ENCODE measurements at places on chromosomes 6 and 20. TPM values are rescaled to one million over a fixed set of nuclear protein-coding genes. Genes with fewer than 3 reads are reported as not detected.

DNA sequence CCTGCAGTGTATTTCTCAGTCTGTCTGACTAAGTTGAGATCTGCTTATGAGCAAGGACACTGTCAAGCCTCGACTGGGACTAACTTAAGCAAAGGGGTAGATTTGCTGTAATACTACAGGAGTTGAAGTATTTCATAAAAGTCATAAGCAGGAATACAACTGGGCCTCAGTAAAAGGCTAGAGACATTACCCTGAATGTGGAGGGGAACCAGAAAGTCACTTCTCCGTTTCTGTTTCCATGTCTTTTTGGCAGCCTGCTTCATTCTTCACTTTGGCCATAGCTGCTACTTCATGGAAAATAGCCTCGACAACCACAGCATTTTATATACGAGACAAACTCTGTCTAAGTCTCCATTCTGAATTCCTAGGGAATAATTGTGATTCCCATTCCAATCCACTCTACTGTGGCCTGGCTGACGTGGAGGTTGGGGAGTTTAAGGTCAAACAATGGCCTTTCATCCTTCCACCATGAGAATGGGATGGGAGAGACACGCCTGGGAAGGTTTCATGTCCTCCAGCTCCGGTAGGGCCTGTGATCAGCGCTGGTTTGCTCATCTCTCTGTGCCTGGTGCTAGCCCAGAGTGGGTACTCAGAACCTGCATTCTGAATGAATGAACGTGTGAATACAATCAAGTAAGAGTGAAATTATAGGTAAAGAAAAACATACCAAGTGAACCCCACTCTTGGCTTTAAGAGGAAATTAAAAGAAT, 37.1 kb upstream of the DUSP22 start:
- no peak overlapping the region for H3K27ac ChIP-seq
- no peaks in the 10 kb centered on the region for H3K36me3 ChIP-seq
- peaks cover 9% of the 10 kb centered on the region for H3K4me1 ChIP-seq

DNA sequence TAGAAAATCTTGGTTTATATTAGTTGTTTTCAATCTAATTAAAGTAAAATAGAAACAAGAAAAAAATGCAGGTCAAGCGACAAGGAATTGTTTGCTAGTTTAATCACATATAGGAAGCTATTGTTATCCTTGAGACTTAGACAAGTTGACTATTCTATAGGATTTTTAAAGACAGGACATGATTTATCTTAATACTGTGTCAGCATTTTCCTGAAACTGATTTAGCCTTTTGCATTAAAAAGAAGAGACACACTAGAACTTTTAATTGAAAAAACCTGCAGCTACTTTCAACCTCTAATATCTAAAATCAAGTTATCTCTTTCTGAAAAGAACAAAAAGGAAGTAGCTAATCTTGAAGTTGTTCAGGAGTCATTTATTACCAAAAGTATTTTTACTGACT, 246.2 kb downstream of the PHF3 start:
- no peak overlapping the region for H3K4me3 ChIP-seq
- H3K4me1 ChIP-seq = no peaks in the 10 kb centered on the region
- no peaks in the 10 kb centered on the region for H3K27me3 ChIP-seq
- H3K27ac ChIP-seq = no peak overlapping the region
- H3K36me3 ChIP-seq = no peaks in the 10 kb centered on the region
- DNase-seq = no peak

GRCh38 chr6:16157492-16157891, 28.6 kb downstream of the MYLIP start:
- H3K36me3 ChIP-seq = no peaks in the 10 kb centered on the region
- H3K4me1 ChIP-seq = no peaks in the 10 kb centered on the region
- no peak for DNase-seq
- H3K27me3 ChIP-seq = no peaks in the 10 kb centered on the region

- DNase-seq = no peak
- no peaks in the 10 kb centered on the region for H3K36me3 ChIP-seq
- no peak overlapping the region for H3K4me3 ChIP-seq
- no peaks in the 10 kb centered on the region for H3K4me1 ChIP-seq
- H3K27ac ChIP-seq = no peak overlapping the region
Measured at GRCh38 chr6:133369773-133370272, 128.7 kb downstream of the EYA4 start.

- DNase-seq = no peak
- no peak overlapping the region for H3K27ac ChIP-seq
- no peak overlapping the region for H3K4me3 ChIP-seq
- H3K36me3 ChIP-seq = no peaks in the 10 kb centered on the region
Measured at GRCh38 chr20:19835533-19836222, 77.6 kb downstream of the RIN2 start.

DNA sequence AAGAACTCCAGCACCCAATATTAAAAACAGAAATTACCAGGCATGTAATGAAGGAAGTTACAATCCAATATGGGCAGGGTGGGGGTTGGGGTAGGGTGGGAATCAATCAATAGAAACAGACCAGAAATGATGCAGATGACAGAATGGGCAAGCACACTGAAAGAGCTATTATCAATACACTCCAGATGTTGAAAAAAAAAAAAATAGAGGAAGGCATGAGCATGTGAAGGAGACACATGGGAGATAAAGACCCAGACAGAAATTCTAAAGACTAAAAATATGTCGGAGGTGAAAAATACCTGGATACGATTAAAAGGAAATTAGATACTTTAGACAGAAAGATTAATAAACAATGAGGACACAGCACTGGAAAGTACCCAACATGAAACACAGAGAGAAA, 19.1 kb upstream of the ZC3H12D start:
- H3K27ac ChIP-seq = no peak overlapping the region
- H3K4me3 ChIP-seq = no peak overlapping the region
- no peaks in the 10 kb centered on the region for H3K36me3 ChIP-seq
- no peaks in the 10 kb centered on the region for H3K4me1 ChIP-seq

DNA sequence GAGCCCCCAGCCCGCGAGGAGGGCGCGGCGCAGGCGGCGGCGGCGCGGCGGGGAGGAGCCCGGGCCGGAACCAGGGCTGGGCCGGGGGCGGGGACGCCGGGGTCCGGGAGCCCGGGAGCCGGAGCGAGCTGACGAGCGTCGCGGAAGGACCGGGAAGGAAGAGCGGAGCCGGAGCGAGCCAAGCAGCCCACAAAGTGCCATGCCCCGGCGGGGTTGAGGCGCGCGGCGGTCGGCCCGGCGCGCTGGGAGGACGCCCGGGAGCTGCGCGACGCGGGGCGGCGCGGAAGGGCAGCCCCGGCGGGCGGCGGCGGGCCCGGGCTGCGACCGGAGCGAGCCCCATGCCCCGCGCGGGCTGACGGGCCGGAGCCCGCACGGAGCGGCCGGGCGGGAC, 289 bp downstream of the FOXP4 start:
- no peak for DNase-seq
- H3K36me3 ChIP-seq = no peaks in the 10 kb centered on the region
- peaks cover 28% of the 10 kb centered on the region for H3K4me1 ChIP-seq
- no peaks in the 10 kb centered on the region for H3K27me3 ChIP-seq

DNA sequence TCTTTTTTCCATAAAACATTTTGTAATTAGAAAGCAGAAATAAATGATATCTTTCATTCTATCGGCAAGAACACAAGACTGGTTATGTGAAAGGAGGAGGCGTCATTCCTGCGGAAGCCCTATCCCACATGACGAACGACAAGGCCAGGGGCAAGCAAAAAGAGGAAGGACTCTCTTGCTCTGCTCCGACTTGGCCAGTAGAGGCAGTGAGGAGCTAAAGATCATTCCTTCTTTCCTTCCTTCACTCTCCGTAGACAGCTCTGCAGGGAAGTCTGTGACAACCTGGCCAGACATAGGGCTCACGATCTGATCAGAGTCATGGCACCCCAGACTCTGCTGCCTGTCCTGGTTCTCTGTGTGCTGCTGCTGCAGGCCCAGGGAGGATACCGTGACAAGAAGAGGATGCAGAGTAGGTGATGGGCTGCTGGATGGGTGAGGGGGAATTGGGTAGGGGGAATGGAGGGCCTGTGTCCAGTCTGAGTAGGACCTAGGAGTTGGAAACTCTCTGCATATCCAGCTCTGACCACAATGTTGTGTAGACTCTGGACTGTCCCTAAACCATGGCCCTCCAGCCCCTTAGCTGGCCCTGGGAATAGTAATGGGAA, at the start of gene WFDC10A:
WFDC10A (plus strand) TSS at position 244 of the 605 bp plus-strand sequence; CDS start at position 319, 75 bp downstream.
- no peak within 1 kb of the TSS for H3K27ac ChIP-seq
- DNase-seq = no peak
- no peaks in the 10 kb centered on the region for H3K36me3 ChIP-seq

DNA sequence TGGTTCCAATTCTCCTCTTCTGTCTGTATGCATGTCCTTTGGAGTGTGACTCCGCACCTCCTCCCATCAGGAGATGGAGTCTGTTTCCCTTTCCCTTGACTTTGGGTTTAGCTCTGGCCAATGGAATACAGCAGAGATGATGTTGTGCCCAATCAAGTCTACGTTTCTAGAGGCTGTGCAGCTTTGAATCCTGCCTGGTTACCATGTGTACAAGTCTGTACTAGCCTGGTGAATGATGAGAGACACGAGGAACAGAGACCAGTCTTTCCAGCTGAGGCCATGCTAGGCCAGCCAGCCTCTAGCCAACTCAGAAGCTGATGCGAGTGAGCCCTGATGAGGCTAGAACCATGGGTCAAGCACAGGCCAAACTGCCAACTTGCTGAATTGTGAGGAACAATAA, 83.2 kb downstream of the LAMP5 start:
- no peaks in the 10 kb centered on the region for H3K4me1 ChIP-seq
- H3K36me3 ChIP-seq = no peaks in the 10 kb centered on the region
- no peak overlapping the region for H3K4me3 ChIP-seq
- no peak for DNase-seq
- H3K27me3 ChIP-seq = no peaks in the 10 kb centered on the region
- no peak overlapping the region for H3K27ac ChIP-seq

DNA sequence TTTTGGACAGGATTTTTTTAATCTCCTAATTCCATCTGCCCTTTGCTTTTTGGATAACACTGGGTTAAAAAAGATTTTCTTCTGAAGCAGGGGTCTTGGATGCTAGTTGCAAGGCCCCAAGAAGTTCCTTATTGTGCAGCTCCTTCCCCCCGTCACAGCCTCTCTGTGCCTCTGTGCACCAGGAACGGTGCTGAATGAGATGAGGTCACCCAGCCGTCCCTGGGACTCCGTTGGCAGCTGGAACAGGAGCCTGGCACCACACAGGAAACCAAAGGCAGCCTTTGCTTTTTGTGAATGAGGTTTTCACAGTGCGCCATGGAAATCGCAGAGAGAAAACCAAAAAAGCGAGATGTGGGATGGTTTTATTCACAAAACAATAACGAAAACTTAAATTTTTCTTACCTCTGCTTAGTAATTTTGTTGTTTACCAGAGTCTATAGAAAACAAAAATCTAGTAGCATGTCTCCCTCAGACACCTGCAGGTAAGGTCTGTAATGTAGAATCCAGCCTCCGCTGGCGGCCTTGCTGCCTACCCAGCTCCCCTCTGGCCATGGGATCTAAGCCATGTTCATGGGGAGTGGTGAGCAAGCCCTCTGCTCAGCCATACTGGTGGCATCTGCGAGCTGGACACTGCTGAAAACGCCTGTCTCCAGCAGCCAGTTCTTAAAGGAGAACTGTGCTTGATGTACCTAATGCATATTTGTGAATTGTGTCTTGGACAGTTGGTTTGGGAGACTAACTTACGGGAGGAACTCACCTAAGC, 40.4 kb upstream of the SYNJ2 start:
- no peaks in the 10 kb centered on the region for H3K27me3 ChIP-seq
- H3K4me1 ChIP-seq = no peaks in the 10 kb centered on the region
- H3K27ac ChIP-seq = no peak overlapping the region
- no peak for DNase-seq
- no peak overlapping the region for H3K4me3 ChIP-seq

DNA sequence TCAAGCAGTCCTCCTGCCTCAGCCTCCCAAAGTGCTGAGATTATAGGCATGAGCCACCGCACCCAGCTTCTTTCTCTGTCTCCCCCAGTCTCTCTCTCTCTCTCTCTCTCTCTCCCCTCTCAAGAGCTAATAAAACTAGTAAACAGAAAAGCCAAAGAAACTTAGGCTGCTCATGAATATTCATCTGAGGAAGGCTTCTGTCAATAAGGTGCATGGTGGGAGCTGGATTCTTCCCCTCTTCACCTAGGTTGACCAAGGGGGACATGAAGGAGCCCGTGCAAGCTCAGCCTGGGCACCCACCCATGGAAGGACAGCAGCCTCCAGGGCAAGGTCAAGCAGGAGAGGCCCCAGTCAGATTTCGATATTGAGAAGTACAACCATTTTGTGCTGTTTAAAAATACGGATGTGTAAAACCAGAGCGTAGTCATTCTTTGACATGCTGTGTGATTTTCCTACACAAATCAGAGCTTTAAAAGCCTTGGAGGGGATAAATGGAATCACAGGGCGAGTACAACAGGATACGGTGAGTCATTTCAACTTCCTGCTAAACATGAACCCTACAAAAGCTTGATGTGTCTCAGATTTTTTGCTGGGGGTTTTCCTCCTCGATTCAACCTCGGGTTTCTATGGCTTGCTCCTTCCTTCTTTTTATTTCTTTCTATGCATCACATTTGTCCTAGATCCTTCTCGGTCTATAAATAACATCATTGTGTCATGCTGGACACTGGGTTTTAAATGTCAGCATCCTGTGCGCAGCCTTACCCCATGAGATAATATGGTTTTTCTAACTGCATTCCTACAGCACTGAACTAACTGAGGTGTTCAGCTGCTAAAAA, 368.9 kb upstream of the JARID2 start:
- H3K27me3 ChIP-seq = no peaks in the 10 kb centered on the region
- H3K36me3 ChIP-seq = no peaks in the 10 kb centered on the region
- peaks cover 7% of the 10 kb centered on the region for H3K4me1 ChIP-seq
- no peak overlapping the region for H3K27ac ChIP-seq

GRCh38 chr6:41359617-41360313, 24.4 kb downstream of the NCR2 start:
- peak; percentile 52 for DNase-seq
- no peak overlapping the region for H3K4me3 ChIP-seq
- H3K27ac ChIP-seq = no peak overlapping the region
- no peaks in the 10 kb centered on the region for H3K36me3 ChIP-seq
- no peaks in the 10 kb centered on the region for H3K27me3 ChIP-seq

ACOT8 gene
- 50.6 TPM for total RNA-seq

EYA4 gene
- total RNA-seq = 18.7 TPM

AKAP12 gene
- total RNA-seq = 88.1 TPM

SLC39A7 gene
- 36.3 TPM for total RNA-seq

PTK7 gene
- 62.1 TPM for total RNA-seq

SLC22A1 gene
- 1.2 TPM for total RNA-seq

FOXA2 gene
- not detected for total RNA-seq

TTPAL gene
- 16.0 TPM for total RNA-seq

ZNF341 gene
- 4.2 TPM for total RNA-seq

Data from vagina (tissue), 2 donors.